ENCODE measurements at places on chromosomes 2 and 18.

DNA sequence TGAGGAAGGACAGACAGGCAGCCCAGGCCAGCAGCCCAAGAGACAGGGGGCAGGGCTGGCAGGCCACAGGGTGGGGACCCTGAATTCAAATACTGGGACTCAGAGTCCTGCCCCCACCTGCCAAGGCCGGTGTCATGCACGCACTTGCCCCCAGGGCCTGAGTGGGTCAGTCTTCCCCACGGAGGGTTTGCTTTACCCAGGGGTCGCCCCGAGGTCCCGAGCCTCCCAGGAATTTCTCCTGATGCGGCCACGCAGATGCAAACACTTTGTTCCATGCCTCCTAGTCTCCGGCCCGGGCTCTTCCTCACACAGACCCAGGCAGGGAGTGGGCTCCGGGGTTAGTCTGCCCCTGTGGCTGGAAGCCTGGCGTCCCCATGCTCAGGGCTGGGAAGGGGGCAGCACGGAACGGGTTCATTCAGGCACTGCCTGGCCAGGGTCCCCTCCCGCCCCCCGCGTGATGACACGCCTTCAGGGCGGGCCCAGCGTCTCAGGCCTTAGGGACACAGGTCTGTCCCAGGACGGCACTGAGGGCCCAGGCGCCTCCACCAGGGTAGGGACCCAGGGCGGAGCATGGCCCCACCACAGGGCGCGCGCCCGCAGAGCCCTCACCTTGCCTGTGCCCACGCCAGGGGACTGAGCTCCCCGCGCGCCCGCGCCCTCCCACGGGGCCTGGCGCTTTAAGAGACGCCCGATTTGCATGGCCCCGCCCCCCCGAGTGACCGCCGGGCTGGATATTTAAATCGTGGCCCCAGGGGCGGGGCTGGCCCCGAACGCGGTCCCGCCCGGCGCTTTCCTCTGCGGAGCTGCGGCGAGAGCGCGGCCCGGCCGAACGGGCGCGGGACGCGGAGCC is at the start of gene SNED1:
SNED1 (plus strand) TSS at position 763 of the 850 bp plus-strand sequence. CDS start 220 bp downstream, outside the sequence.
- peak; percentile 53 for DNase-seq

GRCh38 chr18:42192251-42193248 is 237.5 kb downstream of the PIK3C3 start:
- no peak for DNase-seq

DNA sequence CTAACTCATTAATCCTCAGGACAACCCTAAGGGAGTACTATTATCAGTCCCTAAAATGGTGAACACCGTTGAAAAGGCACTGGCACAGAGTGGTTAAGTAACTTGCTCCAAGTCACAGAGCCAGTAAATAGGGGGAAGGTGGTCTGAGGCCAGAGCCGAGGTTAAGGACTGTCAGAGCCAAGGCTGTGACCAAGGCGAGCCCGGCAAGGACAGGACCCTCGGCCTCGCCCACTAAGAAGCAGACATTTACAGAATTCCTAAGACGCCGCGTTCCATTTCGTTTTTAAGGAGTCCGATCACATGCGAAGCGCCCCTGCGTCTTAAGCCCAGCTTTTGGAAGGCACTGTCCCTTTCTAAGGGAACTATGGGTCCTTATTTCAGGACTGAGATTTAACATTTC is 1.1 kb downstream of the PDIA6 start:
- no peak for DNase-seq

- DNase-seq = no peak
Measured at GRCh38 chr2:4300616-4301015, 597.2 kb downstream of the DCDC2C start.

GRCh38 chr2:65813631-65814173 is 381.3 kb upstream of the SPRED2 start:
- DNase-seq = no peak

DNA sequence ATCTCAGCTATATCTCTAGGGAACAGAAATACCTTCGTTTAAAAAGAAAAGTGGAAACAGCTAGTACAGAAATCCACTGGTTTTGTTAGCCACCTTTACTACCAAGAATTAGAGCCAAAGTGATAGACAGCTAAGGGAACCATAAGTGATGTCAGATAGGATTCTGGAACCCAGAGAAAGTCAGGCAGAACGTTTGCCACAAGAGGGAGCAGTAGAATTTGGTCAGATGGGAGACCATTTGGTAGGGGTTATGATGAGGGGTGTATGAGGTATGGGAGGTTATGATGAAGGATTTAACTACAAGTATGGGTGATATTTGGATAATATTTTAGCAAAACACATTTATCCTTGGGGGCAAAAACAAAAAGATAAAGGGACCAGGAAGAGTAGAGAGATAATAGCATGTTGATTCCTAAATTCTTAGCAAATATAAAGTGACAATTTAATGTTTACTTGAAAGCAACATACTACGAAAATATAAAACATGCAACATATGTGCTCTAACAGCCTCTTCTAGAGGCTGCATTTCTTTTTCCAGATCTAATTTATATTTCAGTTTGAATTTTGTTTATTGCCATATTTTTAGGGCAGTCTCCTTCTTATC is 3.3 kb downstream of the SLC8A1 start:
- peak; percentile 3 for DNase-seq

GRCh38 chr18:36519358-36519757 is 221.8 kb downstream of the FHOD3 start:
- DNase-seq = no peak

- DNase-seq = no peak
Measured at GRCh38 chr18:2522112-2522511, 49.2 kb downstream of the METTL4 start.

GRCh38 chr18:79944126-79944731 is 7.2 kb downstream of the SLC66A2 start:
- no peak for DNase-seq

DNA sequence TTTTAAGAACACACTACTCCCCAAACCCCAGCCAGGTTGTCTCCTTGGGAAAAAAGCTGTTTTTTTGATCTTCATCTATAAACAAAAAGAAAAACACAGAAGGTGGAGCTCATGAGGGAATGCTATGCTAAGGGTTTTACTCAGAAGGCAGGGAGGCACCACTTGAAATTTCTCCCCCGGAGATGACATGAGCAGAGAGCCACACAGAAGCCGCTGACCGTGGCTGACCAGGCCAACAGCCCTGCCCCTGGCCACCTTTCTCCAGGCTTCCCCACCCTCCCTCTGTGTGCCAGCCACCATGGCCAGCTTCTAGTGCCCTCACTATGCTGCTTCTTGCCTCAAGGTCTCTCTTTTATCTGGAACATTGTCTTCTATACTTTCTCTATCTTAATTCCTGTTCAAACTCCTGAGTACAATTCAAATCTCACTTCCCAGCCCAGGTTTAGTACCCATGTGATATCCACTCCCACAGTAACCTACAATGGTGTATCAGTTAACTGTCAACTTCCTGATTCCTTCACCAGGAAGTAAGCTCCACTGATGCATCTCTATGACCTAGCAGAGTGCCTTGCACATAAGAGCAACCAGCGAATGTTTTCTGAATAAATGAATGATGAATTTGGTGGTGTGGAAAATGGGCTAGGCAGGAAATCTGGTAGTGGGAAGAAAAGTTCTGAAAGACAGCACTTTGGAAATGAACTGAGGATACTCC is 15.3 kb downstream of the LAPTM4A start:
- peak; percentile 44 for DNase-seq

DNA sequence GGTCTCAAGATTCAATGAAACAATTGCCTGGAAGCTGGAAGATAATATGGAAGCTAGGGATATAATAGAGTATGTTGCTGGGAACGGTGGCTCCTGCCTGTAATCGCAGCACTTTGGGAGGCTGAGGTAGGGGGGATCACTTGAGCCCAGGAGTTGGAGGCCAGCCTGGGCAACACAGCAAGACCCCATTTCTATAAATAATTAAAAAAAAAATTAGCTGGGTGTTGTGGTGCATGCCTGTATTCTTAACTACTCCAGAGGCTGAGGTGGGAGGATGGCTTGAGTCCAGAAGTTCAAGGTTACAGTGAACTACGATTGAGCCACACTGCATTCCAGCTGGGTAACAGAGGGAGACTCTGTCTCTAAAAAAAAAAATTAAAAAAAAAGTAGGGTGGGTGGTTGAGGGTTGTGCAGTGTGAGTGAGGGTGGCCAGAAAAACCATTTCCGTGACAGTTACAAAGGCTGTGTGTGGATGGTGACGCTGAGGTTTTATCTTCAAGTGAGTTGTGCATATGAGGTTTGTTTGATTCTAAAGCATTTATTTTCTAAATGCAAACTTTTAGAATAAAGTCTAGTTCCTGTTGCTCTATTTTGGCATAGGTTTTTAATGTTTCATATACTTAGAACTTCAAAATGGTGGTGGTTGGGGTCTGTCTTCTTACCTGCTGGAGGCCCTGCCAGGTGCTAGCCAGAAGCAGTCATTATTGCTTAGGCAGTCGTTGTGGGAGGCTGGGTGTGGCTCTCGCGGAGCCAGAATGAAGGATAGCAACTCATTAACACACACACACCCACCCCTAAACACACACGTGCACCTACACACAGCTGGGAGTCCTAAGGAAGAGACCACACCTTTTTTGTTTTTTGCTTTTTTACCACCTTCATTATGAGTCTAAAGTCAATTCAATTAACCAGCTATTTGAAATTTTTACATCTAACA is 4.7 kb upstream of the IL1R2 start:
- DNase-seq = no peak

GRCh38 chr18:27763341-27763740 is 413.6 kb downstream of the CDH2 start:
- DNase-seq = no peak

DNA sequence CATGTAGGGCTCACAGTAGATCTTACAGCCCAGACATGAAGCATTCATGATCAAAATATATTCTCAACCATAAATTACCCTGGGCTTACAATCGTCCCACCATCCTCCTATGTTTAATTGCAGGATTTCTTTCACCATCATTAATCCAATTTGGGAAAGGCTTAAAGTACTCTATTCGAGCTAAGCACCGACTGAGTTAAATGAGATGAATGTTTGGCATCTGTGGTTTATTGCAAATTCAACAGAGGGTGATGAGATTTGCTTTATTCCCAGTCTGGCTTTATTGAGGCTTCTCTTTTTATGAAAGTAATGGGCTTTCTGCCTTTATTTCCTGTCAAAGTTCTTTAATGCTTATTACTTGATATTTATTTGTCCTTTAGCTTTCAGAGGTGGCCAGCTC is 159.0 kb downstream of the METTL4 start:
- DNase-seq = no peak

DNA sequence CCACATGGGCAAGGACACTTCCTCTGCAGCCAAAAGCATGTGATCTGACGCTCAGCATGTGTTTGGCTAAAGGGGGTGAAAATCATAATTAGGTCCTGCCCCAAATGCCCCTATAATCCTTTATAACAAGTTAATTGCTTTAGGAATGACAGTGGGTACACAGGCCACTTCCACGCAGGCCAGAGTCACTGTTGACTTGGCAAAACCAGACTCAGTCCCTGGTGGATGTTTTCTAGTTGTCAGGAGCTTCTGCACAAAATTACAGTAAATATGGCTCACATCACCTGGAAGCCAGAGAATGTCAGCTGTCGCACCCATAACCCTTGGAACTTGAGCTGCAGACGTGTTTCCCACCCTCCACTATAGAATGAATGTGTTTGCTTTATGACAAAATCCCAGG is 13.3 kb upstream of the PXDN start:
- no peak for DNase-seq

DNA sequence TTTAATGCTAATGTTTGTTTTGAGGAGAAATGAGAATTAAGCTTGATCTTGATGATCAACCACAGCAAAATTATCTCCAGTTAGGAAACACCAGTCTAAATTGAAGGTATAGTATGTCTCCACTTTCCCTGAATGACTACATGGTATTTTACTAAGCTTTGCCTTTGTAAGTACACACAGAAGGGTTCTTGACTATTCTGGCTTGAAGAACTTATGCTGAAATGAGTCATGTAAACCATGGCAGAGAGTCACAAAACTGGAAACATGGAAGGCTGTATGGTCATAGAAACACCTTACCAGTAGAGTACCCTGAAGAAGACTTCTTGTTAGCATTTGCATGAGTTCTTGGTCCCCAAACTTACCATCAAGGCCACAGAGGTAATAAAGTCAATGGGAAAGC is 250.5 kb downstream of the SLC8A1 start:
- no peak for DNase-seq

DNA sequence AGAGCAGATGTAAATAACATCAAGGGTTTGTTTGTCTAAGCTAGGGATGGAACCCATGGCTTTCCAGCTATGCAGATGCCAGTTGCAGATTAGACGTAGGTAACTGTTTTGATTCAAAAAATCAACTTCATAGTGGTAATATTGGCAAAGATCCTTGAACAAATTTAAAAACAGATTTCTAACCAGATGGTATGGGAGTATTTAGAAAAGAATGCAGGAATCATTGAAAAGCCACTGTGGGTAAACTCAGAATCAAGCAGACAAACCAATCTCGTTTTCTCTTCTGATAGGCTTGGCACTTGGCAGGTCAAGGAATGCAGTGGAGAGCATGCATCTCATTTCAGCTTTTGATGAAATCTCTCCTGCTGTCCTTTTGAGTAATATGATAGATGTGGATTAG is 377.5 kb downstream of the CLIP4 start:
- no peak for DNase-seq

GRCh38 chr2:147294825-147295392 is 549.9 kb upstream of the ACVR2A start:
- no peak for DNase-seq

GRCh38 chr2:226327830-226328229 is 471.8 kb downstream of the IRS1 start:
- DNase-seq = no peak

DNA sequence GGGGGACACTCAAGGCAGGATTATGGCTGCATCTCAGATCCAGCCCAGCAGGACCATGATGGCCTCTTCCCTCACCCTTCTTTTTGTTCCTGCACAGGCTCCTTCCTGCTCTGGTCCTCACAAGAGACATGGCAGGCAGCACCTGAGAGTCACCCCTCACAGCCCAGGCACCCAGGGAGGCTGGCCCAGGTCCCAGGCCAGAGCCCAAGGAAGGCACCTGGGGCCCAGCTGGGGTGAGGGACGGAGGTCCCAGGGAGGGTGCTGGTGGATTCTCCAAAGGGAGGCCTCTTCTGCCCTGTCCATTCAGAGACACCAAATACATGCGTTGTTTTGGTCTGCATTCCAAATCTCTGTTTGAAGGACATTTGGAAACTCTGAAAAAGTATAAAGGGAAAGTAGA is 285.4 kb upstream of the HS6ST1 start:
- DNase-seq = no peak

DNA sequence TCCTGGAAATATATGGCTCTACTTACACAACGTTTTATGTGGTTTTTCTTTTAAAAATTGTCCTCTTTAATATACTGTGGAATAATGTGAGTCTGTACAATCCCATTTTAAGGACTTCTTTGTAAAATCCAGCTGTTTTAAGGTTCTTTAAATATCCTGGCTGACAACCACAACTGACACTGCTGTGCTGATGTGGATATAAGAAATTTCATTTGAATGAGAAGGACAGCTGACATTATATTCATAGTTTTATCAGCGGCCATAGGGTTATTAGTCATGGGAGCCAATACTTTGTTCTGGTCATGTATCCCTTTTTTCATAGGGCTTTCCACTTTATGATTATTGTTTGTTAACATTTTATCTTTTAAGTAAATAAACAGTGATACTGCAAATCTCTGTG is 169.5 kb downstream of the CAMKMT start:
- no peak for DNase-seq

GRCh38 chr2:240963868-240964703 is 34.3 kb upstream of the SNED1 start:
- no peak for DNase-seq

GRCh38 chr2:25920786-25921415 is 42.6 kb upstream of the ASXL2 start:
- no peak for DNase-seq

GRCh38 chr2:42288811-42289210 is 72.2 kb downstream of the COX7A2L start:
- no peak for DNase-seq

Data from naive B cell (primary cell).